ENCODE measurements at places on chromosomes 1 and 21. TPM values are rescaled to one million over a fixed set of nuclear protein-coding genes. Genes with fewer than 3 reads are reported as not detected.

HUNK gene
- total RNA-seq = 0.20 TPM

TMEM51 gene
- 3.2 TPM for total RNA-seq

LCE6A gene
- not detected for total RNA-seq

RUNX3 gene
- total RNA-seq = 0.48 TPM

DNA sequence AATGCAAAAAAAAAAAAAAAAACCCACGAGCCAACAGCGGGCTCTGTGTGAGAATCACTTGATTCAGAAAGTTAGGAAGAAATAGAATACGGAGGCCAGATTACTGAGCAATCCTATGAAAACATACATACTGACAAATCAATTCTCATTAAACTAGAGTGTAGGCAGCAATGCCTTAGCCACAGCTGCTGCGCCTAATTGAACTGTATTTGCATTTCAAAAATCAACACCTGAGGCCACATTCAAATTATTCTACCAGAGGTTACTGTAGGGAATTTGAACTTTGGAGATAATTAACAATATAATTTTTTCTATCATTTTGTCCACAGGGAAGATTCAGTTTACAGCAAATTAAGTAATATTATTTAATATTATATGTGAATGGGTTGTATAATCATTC lies 138.4 kb upstream of the PLD5 start:
- H3K4me1 ChIP-seq = no peaks in the 10 kb centered on the region
- DNase-seq = no peak
- H3K4me3 ChIP-seq = no peak overlapping the region
- H3K27me3 ChIP-seq = no peaks in the 10 kb centered on the region

DNA sequence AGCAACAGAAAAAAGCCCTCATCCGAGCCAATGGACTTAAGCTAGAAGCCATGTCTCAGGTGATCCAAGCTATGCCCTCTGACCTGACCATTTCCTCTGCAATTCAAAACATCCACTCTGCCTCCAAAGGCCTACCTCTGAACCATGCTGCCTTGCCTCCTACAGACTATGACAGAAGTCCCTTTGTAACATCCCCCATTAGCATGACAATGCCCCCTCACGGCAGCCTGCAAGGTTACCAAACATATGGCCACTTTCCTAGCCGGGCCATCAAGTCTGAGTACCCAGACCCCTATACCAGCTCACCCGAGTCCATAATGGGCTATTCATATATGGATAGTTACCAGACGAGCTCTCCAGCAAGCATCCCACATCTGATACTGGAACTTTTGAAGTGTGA lies 20.7 kb downstream of the NR5A2 start:
- peaks cover 7% of the 10 kb centered on the region for H3K27me3 ChIP-seq
- H3K36me3 ChIP-seq = no peaks in the 10 kb centered on the region
- H3K4me3 ChIP-seq = no peak overlapping the region
- no peaks in the 10 kb centered on the region for H3K4me1 ChIP-seq
- DNase-seq = no peak

DNA sequence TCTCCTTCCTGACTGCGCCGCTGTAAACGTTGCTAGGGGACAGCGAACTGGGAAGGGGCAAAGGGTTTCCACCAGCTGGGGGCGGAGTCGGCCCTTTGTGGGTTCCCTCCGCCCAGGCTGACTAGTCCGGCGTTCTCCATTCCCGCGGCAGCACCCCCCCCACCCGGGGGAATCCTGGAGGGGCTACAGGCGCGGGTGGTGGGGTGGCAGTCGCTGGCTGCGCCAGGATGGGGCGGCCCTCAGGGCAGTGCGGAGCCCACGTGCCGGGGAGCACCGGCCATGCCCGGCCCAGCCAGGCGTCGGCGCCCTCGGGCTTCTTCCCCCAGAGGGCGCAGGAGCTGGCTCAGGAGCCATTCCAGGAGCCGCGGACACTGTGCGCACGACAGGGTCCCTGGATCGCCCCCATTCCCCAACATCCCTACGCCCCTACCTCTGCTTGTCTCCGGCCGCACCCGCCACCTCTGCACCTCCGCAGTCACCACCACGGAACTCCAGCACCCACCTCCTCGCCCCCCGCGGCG lies 476 bp downstream of the BATF3 start:
- peak overlapping the region; percentile 80 for H3K27ac ChIP-seq
- peak overlapping the region; percentile 54 for H3K4me3 ChIP-seq
- peaks cover 7% of the 10 kb centered on the region for H3K27me3 ChIP-seq
- H3K36me3 ChIP-seq = no peaks in the 10 kb centered on the region

- H3K27ac ChIP-seq = no peak overlapping the region
- DNase-seq = no peak
- no peaks in the 10 kb centered on the region for H3K27me3 ChIP-seq
- H3K4me3 ChIP-seq = no peak overlapping the region
- peaks cover 15% of the 10 kb centered on the region for H3K4me1 ChIP-seq
These were observed 95.7 kb upstream of the VANGL1 start for GRCh38 chr1:115545791-115546733.

DNA sequence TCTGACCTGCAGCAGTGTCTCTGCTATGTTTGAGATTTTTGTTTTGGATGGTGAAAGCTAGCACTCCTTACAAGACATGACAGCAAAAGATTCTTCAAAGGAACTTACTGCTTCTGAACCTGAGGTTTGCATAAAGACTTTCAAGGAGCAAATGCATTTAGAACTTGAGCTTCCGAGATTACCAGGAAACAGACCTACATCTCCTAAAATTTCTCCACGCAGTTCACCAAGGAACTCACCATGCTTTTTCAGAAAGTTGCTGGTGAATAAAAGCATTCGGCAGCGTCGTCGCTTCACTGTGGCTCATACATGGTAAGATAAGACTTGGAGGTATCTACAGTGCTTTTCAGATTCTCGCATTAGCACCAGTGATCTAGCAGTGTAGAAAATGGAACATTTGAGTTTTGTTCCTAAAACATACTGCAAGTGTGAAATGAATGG lies 200.2 kb downstream of the PDE4B start:
- H3K27ac ChIP-seq = no peak overlapping the region
- no peaks in the 10 kb centered on the region for H3K27me3 ChIP-seq
- no peaks in the 10 kb centered on the region for H3K36me3 ChIP-seq

DNA sequence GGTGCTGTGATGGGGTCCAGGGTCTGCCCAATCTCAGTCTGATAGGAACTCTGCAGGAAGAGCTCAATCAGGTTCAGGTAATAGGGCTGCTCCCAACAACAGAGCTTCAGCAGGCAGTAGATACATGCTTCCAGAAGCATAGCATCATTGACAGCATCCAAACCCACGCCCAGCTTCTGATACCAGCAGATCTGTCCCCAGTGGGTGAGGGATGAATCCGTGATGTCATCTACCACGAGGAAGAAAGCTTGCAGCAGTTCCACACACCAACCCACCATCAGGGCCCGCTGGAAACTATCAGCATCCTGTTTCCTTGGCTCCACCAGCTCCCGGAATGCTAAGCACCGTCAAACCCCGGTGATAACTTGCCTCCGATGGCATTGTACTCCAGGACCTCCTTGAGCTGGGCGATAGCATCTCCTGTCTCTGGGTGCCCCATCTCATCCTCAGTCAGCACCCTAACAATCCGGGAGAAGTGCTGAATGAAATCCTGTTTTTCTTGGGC lies 14.7 kb downstream of the NEK2 start:
- no peaks in the 10 kb centered on the region for H3K4me1 ChIP-seq
- no peaks in the 10 kb centered on the region for H3K27me3 ChIP-seq
- no peak overlapping the region for H3K27ac ChIP-seq
- no peaks in the 10 kb centered on the region for H3K36me3 ChIP-seq

- peak; percentile 88 for DNase-seq
- no peaks in the 10 kb centered on the region for H3K4me1 ChIP-seq
- peaks cover 11% of the 10 kb centered on the region for H3K36me3 ChIP-seq
- H3K4me3 ChIP-seq = no peak overlapping the region
- no peaks in the 10 kb centered on the region for H3K27me3 ChIP-seq
- H3K27ac ChIP-seq = peak overlapping the region; percentile 94
These were observed 74.1 kb downstream of the CD46 start for GRCh38 chr1:207825719-207826556.

- H3K36me3 ChIP-seq = no peaks in the 10 kb centered on the region
- no peaks in the 10 kb centered on the region for H3K4me1 ChIP-seq
- H3K4me3 ChIP-seq = no peak overlapping the region
- H3K27ac ChIP-seq = no peak overlapping the region
- DNase-seq = no peak
These were observed 747.2 kb upstream of the NEGR1 start for GRCh38 chr1:73029571-73029970.

All from right atrium auricular region (tissue), 2 donors.